ENCODE measurements at places on chromosomes 4 and X.

DNA sequence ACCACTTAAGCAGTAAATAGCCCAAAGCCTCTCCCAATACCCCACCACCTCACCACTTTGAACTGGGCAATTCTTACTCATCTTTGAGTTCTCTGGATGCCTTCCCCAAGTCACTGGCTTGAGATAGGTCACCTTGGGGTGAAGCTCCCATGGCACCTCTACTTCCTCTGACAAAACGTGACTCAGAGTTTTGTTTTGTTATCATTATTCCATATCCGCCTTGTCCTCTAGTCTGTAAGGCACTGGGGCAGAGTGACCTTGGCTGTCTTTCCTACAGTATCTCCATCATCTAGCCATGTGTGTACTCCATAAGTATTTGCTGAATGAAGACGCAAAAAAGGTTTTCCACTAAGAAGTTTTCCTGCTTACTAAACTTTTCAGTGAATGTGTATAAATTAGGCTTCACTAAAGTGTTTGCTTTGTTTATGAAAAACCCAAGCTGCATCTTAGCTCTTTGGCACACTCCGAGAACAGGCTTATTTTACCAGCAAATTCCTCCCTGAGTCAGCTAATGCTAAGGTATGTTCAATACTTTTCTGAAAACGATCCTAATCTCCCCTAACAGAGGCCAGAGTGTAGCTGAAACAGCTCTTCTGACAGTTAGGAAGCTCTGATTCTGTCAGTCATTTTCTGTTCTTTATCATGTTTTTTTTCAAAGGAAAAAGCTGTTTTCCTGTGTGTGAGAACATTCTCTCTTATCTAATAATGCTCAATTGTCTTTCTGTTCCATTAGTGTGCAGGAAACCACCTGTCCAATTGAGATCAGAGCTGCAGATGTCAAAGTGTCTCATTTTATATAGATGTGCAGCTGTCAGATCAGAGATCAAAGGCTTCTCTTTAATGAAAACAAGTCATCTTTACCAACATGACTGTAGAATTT lies 30.2 kb upstream of the TSPAN5 start:
- DNase-seq: no peak

DNA sequence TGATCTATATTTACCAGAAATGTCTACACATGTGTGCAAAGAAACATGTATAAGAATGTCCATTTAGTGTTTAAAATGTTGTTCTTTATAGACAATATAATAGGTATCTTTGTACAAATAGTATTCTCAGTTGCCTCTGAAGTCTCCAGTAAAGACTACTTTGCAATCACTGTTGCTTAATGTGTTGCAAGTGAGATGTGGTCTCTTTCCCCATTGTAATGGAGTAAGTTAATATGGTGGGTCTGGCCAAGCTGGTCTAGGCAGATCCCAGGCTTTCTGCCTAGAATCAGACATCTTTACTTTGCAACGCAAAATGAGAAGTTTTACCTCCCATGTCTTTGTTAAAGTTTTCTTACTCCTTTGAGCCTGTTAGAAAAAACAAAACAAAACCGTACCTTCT lies 144.8 kb downstream of the GABRA3 start:
- no peak for DNase-seq

DNA sequence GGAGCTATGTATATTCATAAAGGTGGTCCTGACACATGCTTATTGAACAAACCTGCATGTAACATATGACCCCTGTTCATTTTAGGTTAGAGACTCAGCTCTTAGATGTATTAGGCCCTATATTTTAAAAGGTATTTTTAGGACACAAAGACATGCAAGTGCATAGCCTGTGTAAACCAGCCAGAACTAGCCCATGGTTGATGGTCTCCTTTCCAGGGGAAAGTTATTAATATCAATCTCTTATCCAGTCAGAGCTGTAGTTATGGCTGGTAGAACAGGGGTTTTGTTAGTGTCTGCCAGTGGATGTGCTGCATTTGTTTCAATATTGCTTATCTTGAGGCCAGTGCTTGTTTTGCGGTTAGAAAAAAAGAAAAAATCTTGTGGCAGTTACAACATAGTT lies 488.6 kb downstream of the KCTD8 start:
- no peak for DNase-seq

DNA sequence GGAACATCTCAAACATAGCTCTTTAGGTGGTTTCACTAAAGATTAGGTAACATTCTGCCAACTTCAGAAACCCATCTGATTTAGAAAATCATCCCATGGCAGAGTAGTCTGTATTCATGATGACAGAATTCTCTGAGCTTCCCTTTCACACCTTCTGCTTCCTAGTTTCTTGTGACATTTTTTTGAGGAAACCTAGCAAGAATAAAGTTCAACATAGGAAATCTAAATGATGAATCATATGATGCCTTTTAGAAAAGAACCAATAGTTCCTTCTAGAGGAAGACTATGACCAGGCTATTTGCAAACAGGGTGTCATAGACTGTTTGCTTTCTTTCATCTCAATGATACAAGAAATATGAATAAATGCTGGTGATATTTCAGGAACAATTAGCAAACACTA lies 49.8 kb upstream of the CAMK2D start:
- no peak for DNase-seq

DNA sequence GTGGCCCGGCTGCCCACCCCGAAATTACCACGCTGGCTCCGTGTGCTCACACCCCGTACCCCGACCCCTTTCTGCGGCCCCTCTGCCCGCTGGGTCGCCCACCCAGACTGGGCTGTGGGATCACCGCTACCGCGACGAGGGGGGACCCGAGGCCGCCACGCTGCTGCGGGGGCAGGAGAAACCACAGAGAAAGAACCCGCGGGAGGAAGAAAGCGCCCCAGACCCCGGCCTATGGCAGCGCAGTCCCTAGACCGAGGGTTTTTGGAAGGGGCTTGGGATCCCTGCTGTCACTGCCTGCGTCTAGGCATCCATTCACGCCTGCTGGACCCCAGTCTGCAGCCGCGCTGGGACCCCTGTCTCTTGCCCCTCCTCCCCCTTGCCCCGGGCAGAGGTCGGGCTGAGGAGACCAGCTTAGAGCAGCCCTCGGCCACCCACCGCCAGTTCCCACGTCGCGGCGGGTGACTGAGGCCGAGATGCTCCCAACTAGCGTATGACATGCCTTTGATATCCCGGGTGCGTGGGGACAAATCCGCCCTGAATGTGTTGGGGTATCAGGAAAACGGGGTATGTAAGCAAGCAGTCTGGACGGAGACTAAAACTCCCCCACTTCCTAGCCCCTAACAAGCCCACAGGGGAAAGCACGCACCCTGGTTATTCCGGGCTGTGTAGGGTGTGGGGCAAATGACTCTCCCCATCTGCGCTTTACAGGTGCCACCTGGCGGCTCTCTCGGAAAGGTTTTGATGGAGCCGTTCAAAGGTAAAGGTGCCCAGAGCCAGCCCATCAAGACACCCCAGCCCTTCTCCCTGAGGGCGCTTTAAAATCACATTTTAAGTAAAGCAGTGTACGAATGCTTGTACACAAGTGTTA lies 862 bp upstream of the INPP4B start:
- DNase-seq: no peak

- no peak for DNase-seq
These were observed 43.7 kb downstream of the BBS12 start for GRCh38 chr4:122775987-122776836.

- no peak for DNase-seq
These were observed 76.6 kb downstream of the CBR4 start for GRCh38 chr4:168933423-168933822.

DNA sequence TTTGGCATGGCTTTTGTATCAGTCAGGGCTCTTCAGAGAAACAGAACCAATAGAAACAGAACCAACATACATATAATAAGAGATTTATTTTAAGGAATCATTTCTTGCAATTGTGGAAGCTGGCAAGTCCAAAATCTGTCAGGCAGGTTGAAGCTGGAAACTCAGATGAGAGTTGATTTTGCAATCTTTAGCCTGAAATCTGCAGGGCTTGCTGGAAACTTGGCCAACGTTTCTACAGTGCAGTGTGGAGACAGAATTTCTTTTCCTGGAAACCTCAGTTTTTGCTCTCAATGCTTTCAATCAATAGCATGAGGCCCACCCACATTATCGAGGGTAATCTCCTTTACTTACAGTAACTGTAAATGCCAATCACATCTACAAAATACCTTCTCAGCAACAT lies 45.4 kb downstream of the COMMD8 start:
- DNase-seq: no peak

GRCh38 chr4:123941306-123941705 lies 544.7 kb downstream of the SPRY1 start:
- DNase-seq: no peak

DNA sequence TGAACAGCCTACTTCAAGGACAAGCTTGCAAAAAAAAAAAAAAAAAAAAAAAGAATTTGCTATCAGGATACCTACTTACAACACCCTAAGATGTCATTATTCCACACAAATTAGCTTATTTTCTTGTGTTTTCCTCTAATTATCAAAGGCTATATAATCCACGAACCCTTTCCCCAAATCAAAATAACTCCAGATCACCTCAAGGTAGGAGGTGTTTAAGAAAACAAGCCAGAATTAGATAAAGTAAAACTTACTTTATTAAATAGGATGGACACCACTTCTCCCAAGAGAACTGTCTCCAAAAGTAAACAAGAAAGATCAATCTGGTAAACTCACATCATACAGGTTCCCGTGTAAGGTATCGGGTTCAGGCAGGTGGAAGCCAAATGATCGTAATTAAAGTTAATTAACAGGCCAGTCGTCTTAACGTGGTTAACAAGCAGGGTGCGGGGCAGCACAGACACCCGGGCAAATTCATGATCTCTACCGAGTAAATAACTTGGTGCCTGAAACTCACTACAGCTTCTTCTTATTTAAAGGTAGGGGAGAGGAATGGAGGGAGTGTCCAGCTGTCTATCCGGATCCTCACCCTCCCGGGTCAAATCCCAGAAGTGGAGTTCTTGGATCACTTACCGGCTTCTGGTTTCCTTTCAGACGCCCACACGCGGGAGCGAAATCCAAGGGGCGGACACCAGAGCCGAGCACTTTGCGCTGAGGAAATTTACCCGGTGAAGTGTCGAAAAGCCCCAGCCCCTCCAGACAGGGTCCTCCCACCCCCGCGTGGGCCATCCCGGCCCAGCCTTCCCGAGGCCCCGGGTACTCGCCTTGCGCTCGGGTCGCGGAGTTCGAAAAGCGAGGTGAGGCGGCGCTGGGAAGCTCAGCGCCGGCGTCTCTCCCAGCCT lies 708 bp downstream of the ARAP2 start:
- DNase-seq: no peak

- DNase-seq: no peak
These were observed 124.8 kb upstream of the KLF8 start for GRCh38 chrX:56107320-56107719.

- no peak for DNase-seq
These were observed 661 bp upstream of the RBM41 start for GRCh38 chrX:107119283-107119682.

DNA sequence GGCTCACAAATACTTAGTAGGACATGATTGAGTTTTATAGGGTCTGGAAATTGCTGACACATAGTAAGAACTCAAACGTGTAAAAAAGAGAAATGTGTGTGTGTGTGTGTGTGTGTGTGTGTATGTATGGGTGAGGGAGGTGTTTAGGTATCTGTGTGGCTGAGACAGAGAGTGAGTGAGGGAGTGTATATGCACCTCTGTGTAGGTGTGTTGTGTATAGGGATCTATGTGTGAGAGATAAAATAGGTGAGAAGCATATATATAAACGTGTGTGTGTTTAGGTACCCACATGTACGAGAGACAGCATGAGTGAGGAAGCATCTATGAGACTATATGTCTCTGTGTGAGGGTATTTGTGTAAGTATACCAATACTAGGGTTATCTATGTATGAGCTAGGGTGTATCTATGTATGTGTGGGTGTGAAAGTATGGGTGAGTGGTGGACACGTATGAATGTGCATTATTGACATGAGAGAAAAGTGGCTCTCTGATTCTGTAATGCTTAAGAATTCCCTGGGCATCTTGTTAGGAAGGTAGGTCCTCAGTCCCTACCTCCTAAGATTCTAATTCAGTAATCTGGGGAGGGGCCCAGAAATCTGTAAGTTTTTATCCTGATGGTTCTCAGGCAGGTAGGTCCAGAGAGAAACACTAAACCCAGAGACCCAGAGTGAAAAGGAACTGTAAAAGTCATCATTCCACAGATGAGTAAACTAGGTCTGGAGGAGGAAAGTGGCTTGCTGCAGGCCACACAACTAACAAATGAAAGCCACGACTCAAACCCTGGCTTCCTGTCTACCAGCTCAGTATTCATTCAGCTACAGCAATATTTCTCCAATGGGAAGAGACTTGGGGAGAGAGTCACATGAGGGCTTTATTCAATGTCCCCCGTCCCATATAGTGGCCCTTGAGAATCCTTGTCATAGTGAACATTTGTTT lies 237.0 kb downstream of the IDS start:
- no peak for DNase-seq

- no peak for DNase-seq
These were observed 78.9 kb downstream of the RRAGB start for GRCh38 chrX:55796496-55796895.

DNA sequence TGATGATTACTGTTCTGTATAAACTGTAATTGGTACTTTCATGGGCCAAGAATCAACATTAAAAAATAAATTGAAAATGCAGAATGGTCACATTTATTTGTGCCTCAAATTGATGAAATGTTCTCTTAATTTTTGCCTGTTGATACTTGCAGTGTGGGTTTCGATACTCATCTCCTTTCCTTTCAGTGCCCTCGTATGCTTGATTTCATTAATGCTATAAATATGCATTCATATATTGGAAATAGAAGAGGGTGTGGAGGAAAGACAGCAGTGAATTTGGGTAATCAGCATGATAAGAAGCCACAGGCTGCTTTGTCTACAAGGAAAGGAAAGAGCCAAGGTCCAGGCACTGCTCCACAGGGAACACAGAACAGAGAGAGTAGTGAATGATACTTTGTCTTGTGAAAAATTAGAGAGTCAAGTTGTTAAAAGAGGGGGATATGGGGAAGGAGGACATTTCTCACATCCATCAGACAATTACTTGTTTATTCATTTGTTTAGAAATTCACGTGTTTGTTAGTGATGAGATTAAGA lies 1.0 kb upstream of the DDX60 start:
- no peak for DNase-seq

GRCh38 chr4:175762582-175762981 lies 49.5 kb downstream of the GPM6A start:
- DNase-seq: no peak

- no peak for DNase-seq
These were observed 12.1 kb upstream of the PLAC1 start for GRCh38 chrX:134670134-134670924.

GRCh38 chrX:40105835-40106675 lies 8.3 kb upstream of the BCOR start:
- peak; percentile 51 for DNase-seq

DNA sequence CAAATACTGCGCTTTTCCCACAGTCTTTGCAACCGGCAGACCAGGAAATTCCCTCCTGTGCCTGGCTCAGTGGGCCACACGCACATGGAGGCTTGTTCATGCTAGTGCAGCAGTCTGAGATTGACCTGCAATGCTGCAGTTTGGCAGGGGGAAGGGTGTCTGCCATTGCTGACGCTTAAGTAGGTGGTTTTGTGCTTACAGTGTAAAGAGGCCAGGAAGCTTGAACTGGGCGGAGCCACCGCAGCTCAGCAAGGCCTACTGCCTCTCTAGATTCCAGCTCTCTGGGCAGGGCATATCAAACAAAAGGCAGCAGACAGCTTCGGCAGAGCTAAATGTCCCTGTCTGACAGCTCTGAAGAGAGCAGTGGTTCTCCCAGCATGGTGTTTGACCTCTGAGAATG lies 390.5 kb upstream of the TECRL start:
- DNase-seq: no peak
